BE2C (cell line): ENCODE measurements at places on chromosomes 4 and X.
A peak's percentile ranks its signal among the peaks of the same experiment; 100 is the strongest.

- no peak for DNase-seq
Observed at GRCh38 chr4:7638984-7639789, 204.5 kb upstream of the PSAPL1 start.

- no peak for DNase-seq
Observed at GRCh38 chr4:77681792-77682191, 76.2 kb downstream of the CXCL13 start.

GRCh38 chr4:72424006-72424405 lies 145.0 kb downstream of the ADAMTS3 start:
- peak; percentile 42 for DNase-seq

DNA sequence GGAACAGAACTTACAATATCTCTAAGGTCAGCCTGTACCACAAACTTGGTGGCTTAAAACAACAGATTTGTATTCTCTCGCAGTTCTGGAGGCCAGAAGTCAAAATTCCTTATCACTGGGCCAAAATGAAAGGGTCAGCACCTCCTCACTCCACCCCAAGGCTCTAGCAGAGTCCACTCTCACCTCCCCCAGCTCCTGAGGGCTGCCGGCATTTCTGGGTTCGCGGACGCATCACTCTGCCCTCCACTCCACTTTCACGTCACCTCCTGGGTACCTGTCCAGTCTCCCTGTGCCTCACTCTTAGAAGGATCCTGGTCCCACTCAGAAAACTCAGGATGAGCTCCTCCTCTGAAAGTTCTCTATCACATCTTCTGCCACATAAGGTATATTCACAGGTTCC lies 34.6 kb downstream of the JAKMIP1 start:
- DNase-seq: no peak

- no peak for DNase-seq
Observed at GRCh38 chrX:12611471-12611870, 179.7 kb upstream of the PRPS2 start.

DNA sequence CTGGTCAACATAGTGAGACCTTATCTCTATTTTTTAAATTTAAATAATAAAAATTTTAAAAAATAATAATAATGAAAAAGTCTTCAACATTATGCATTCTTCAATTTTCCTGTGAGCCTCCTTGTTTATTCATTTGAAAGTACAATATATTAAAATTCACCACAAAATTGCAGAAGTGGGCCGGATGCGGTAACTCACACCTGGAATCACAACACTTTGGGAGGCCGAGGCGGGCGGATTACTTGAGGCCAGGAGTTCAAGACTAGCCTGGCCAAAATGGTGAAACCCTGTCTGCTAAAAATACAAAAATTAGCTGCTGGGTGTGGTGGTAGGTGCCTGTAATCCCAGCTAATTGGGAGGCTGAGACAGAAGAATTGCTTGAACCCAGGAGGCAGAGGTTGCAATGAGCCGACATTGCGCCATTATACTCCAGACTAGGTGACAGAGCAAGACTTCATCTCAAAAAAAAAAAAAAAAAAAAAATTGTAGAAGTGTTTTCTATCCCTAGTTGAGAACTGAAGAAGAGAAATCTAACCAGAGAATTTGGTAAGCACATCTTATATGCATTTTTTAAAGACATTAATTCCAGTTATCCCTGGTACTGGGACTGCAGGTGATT lies 56.9 kb downstream of the RBM47 start:
- DNase-seq: no peak

DNA sequence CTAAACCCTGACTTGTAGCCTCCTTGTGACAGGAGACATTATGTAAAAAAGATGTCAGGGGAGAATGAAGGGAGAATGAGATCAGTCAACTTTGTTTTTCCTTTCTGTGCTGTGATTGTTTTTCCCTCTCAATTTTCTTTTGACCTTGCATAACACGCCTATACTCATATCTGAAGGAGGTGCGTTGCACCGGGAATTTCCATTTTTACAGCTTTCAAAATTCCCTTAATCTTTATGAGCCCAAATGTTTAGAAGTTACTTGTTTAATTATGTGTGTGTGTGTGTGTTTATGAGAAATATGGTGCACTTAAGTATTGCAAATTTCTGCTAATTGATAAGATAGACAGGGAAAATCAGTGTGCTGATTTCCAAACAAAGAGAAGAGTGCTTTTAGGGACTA lies 21.6 kb downstream of the SYNPO2 start:
- no peak for DNase-seq

DNA sequence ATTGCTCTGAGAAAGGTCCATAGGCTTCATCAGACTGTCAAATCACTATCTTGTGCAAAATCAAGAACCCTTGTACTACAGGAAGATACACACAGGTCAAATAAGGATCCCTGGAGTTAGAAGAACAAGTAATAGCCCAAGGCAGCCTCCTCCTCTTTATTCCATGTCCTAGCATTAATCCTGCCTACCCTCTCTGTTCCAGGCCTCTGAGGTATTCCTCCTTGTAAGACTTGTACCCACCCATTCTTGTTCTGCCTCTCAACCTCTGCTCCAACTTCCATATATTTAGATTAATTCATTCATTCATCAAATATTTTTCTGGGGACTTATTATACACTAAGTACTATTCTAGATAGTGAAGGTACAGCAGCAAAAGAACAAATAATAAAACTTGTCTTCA lies 10.4 kb upstream of the PLK4 start:
- no peak for DNase-seq

DNA sequence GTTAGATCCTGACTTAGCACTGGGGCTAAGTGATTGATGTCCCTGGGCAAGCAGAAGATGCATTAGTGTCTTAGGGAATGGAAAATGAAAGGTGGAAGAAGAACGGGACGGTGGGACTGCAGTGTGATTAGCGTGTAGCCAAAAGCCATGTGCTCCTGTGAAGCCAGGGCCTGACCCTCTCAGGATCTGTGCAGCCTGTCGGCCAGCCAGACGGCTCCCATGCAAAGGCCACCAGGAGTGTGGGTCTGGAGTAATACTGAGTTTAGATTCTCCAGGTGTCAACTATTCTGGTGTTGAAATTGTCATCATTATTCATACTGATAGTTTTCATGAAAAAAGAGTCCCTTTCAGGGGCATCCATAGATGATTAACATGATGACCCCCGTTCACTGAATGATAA lies 32.0 kb downstream of the REELD1 start:
- no peak for DNase-seq

GRCh38 chrX:68865300-68865699 lies 36.5 kb downstream of the EFNB1 start:
- DNase-seq: no peak

DNA sequence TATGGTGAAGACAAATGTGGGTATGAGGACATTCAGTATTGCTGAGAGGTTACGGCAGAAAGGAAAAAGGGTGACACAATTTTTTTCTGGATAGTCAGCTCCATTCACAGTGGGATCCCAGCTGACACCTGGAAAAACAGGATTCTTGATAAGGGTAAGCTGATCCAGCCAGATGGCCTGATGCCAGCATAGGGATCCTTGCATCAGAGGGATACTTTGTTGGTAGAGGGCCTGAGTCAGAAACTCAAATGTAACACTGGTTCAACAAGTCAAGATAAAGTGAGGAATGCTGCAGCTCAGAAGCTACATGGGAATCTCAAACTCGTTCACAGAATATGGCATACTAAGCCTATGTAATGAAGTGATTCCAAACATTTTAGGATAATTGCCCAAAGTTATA lies 726.7 kb downstream of the C4orf33 start:
- peak; percentile 73 for DNase-seq

DNA sequence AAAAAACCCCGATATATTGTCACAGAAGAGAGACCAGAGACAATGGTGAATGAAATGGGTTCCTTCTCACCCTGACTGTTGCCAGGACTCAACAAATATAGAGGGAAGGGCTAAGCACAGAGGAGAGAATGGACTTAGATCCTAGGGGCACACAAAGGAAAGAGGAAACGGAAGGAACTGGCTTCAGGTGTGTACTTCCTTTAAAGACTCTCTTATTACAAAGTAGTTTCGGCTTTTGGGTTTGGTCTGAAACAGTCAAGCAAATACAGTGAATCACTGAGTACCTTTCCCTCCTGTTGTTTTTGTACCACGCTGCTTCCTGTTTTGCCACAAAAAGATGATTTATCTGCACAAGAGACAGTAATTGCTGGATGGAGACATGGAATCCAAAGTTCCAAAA lies 46.1 kb upstream of the S100G start:
- DNase-seq: no peak

DNA sequence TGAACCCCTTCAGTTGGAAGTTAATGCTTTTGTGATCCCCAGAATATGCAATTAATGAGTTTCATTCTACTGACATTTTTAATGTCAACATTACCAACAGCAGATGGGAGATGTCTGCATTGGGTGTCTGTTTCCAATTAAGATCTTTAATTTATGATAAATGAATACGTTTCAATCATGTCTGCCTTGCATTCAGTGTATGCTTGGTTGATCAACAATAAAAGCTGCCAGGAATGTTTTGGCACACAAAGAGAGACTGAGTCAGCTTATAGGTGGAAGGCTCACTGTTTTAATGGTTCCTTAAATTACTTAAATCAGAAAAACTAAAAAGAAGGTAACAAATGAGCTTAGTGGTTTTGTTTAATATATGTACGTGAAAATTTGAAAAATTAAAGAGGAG lies 359.9 kb upstream of the CNKSR2 start:
- DNase-seq: peak; percentile 7

GRCh38 chrX:37686996-37687395 lies 1.4 kb downstream of the XK start:
- DNase-seq: no peak

DNA sequence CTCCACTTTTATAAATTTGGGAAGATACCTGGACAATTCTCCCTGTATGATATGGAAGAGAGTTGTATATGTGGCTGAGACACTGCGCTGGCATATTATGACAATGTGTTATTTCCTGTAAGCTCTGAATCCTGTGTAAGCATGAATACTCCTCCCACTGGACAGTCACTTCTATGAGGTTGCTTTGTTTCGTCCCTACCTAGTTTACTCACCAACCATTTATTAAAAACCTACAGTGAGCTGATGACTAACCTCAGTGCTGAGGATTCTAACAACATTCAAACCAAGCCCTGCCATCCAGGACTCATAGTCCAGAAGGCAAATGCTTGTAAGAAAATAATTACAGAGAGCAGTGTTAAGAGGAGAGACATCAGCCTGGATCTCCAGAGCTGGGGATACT lies 1632.9 kb upstream of the TENM3 start:
- no peak for DNase-seq

- no peak for DNase-seq
Observed at GRCh38 chr4:85218756-85219155, 252.3 kb upstream of the WDFY3 start.

GRCh38 chr4:154067786-154068185 lies 278.9 kb upstream of the SFRP2 start:
- DNase-seq: no peak

DNA sequence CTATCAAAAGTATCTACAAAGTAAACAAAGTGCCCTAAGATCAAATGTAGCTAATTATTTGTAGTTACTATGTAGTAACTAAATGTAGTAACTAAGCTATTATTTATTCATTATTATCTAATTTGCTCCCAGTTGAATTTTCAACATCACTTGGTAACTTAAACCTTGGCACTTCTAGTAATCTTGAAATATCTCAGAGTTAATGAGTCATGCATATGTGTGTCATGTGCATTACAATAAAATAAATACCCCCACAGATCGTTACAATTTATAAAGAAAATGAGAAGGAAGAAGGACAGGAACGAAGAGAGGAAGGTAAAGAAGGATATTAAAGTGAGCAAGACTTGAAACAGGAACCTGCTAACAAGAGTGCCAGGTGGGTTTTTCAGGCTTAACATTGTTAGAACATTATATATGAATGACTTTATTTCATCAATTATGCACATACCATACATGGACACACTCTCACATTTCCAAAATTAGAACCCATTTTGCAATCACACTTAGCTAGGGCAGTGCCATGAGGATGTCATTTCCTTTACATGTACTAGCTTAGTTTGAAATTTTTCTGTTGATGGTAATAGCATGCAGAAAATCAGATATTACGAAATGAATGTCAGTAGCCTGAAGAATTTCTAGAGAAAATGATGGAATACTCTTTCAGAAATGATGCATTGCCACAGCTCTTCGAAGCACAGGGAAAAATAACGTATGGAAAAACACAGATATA lies 1670.4 kb upstream of the AGA start:
- DNase-seq: no peak

DNA sequence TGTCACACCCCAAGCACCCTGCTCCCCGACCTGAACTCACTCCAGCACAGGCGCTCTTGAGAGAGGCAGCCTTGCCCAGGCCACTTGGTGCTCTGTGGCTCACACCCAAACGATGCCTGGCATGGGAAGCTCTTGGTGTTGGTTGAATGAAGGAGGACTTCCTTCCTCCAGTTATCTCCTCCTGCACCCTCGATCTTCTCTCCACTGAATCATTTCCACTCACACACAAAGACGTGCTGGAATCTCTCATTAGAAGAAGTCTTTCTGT lies 90.5 kb upstream of the TRIM2 start:
- no peak for DNase-seq

- peak; percentile 20 for DNase-seq
Observed at GRCh38 chr4:120753854-120754253, 168.7 kb downstream of the PRDM5 start.

GRCh38 chrX:29471829-29472228 lies 743.5 kb upstream of the MAGEB2 start:
- no peak for DNase-seq

DNA sequence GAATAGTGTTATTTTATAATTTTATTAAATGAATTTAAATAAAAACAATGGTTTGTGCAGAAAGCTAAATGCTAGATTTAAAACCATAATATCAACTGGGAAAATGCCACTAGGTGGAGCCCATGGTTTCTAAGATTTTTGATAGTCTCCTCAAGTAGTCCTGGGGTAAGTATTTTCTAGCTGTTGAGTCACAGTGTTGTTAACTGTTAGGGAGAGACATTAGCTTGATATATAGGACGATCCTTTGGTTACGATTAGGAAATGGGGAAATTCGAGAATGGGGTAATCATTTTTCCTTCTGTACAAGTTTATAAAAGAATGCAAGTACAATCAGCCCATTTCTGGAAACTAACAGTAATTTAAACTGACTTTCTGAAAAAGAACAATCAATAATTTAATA lies 378.4 kb downstream of the ANKRD50 start:
- peak; percentile 43 for DNase-seq

- DNase-seq: peak; percentile 9
Observed at GRCh38 chr4:74623041-74623440, 171.3 kb downstream of the BTC start.

DNA sequence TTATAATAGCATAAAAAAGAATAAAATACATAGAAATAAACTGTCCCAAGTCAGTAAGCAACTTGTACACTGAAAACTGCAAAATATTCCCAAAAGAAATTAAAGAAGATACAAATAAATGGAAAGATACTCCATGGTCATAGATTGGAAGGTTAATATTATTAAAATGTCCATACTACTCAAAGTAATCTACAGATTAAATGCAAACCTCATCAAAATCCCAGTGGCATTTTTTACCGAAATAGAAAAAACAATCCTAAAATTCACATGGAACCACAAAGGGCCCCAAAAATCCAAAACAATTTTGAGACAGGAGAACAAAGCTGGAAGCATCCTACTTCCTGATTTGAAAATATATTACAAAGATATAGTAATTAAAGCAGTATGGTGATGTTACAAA lies 133.0 kb downstream of the NDST3 start:
- DNase-seq: no peak
